DMS53 (cell line): ENCODE measurements at places on chromosomes 5 and 9.

DNA sequence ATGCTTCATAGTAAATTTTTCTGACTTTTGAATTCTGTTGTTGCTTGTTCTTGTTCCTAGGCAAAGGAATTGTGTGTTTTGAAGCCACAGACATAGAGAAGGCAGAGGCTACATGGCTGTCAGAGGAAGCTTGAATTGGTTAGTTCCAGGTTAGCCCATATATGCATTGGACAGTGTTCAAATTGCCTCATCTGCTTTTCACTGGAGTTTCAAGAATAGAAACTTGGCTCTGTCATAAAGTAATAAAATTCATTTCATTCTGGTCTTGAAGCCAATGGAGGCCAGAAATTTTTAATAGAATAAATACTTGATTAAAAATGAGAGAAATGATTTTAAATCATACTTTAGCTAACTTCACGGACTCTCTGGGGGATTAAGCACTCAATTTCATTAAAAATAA, 178.0 kb downstream of the YIPF5 start:
- no peak for DNase-seq

- no peak for DNase-seq
Measured at GRCh38 chr5:142657446-142657845, 28.4 kb downstream of the FGF1 start.

DNA sequence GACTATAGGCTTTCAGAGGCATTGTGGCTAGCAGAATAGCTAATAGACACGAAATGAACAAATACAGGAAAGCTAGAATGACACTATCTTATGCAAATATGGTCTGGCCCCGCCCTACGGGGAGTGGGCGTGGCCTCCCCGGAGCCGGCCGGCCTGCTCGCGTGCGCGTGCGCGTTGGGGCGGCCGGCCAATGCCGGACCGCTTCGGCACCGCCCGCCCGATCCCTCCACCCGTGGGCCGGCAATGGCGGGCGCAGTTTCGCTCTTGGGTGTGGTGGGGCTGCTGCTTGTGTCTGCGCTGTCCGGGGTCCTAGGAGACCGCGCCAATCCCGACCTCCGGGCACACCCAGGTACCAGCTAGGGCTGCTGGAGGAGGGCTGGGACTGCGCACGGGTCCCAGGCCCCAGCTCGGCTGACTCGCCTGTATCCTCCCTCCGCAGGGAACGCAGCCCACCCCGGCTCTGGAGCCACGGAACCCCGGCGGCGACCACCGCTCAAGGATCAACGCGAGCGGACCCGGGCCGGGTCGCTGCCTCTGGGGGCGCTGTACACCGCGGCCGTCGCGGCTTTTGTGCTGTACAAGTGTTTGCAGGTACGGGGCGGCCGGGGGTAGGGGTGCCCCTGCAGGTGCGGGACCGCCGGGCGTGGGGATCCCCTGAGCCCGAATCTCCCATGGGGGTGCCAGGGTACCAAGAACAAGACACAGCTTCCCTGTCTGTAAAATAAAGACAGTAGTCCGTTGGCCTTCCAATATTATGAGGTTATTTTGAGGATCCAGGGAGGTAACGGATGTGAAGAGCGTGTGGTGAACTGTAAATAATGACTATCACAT, at the start of gene CCDC107:
TSS of gene CCDC107 (plus strand) at position 156 of the 831 bp plus-strand sequence. CDS start at position 244, 88 bp downstream.
- DNase-seq: peak; percentile 83

- DNase-seq: no peak
Measured at GRCh38 chr9:111936391-111936790, 39.8 kb downstream of the UGCG start.

GRCh38 chr9:127711226-127711701, 4.2 kb downstream of the PTRH1 start:
- DNase-seq: no peak

DNA sequence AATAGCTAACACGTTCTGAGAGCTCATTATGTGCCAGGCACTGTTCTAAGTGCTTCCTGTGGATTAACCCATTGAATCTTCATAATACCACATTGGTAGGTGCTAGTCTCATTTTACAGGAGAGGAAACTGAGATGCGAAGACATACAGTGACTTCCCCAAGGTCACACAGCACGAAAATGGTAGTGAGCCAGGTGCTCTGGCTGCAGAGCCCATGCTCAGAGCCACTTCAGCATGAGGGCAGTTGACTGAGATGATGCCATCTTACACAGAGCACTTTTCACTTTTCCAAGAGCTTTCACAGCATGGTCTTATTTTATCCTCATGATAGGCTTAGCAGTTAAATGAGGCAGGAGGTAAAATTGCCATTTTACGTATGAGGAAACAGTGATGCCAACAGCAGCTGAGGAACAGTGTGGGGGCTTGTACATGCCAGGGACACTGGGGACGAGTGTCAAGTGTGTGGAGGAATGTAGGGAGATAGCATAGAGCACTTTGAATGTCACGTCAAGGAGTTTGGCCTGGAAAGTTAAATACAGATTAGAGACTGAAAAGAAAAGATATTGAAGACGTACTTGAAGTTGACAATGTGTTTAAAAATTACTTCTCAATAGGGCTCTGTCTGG, 180.0 kb downstream of the KIF4B start:
- peak; percentile 61 for DNase-seq

DNA sequence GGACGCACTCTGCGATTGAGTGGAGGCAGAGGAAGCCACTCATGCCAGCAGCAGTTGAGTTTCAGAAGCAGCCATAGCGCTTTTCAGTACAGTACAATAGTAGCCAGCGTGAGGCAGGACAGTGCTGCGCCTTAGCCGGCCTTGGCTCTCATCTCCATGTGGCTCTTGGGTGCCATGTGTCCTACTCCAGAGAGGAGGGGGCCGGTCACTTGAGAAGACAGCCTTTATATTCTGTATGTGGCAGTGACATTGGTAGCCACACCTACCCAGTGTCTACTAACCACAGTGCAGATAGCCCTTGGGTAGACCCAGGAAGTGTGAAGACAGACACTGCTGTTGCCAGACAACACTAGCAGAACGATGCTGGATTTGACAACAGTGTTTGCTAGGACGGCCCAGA, 42.3 kb downstream of the FAM78A start:
- no peak for DNase-seq

- no peak for DNase-seq
Measured at GRCh38 chr9:104429031-104429546, 75.0 kb upstream of the OR13F1 start.

DNA sequence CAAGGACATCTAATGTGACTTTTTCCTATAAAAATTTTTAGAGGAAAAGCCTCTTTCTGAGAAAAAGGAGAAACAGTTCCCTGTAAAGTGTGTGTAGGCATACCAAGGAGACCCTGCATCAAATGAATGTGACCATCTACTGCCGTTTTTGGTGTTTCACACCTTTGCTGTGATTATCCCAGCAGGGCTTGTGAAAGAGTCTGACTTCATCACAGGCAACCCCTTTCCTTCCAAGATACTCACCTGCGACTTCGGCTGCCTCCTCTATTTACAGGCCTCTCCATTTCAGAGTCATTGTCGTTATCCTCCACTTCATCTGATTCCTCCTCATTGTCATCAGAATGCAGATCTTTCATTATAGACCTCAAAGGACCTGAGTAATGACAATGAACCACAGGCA, 259.1 kb downstream of the MLLT3 start:
- no peak for DNase-seq

- peak; percentile 69 for DNase-seq
Measured at GRCh38 chr9:77063645-77064285, 44.3 kb downstream of the FOXB2 start.

- peak; percentile 67 for DNase-seq
Measured at GRCh38 chr9:98117984-98118639, 910 bp downstream of the TRIM14 start.

DNA sequence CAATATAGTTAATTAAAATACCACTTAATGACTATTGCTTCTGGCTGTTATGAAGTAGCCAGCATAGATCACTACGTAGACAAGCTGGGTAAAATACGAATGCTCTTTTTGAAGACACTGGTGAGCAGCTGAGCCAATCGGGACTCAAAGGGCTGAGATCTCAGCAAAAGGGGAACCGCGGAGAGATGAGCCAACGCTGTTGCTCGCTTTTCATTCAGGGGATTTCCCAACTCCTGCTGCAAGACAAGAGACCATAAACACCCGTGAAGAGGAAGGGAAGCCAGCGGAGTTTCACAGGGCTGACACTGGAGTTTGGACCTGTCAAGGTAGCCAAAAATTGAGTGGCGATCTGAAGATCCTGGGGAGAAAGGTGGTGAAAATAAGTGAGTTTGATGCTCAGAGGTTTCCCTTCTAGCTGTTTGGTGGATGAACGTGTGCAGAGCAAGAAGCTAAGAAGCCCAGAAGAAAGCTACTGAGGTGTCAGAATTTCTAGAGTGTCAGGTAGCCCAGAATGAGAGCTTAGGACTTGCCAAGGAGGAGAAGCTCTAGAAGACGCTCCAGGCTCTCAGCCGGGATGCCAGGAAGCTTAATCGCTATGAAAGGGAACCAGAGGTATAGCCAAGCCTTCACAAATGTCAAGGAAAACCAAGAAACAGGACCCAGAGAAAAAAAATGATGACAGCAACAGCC, 79.6 kb upstream of the RNU6ATAC start:
- no peak for DNase-seq

DNA sequence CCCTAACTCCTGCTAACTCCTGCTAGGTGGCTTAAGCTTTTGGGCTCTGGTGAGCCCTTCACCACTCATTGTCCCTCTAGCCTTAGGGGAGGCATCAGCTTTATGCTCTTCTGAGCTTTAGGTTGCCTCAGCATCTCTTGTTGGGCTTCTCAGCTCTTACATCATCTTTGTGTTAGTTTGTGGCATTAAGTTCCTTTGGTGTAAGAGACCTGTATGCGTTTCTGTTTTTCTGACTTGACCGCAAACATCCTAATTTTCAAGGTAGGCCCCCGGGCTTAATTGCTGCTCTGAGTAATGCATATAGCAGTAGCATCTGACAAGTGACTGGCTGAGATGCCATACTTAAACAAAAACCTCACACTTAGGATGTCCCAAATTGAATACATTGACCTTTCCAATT, 287.8 kb upstream of the TUT7 start:
- no peak for DNase-seq

DNA sequence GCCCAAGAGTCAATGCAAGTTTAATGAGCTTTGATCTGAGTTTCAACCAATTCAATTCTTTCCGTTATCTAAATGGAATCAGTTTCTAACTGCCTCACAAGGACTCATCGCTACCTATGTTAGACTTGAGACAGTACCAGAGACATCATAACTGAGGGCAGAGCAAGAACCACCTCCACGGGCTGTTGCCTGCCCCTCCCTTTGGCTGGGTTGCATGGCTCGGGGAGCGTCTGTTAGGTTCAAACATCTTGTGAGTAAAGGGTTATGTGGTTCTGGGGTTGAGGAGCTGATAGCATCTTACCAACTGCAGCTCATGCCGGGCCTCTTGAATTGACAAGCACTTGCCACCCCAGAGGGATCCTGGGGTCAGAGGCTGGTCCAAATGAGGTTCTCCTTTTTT, 457.9 kb downstream of the ENC1 start:
- DNase-seq: no peak

GRCh38 chr5:88792144-88792840, 90.7 kb downstream of the MEF2C start:
- no peak for DNase-seq

GRCh38 chr9:136196404-136197083, 8.4 kb downstream of the LHX3 start:
- no peak for DNase-seq
